ENCODE measurements at places on chromosomes 1 and 21.

- no peak for DNase-seq
Measured at GRCh38 chr1:234509457-234510328, 30.7 kb upstream of the TARBP1 start.

GRCh38 chr1:228337711-228338520 lies 68.7 kb downstream of the TRIM11 start:
- no peak for DNase-seq

DNA sequence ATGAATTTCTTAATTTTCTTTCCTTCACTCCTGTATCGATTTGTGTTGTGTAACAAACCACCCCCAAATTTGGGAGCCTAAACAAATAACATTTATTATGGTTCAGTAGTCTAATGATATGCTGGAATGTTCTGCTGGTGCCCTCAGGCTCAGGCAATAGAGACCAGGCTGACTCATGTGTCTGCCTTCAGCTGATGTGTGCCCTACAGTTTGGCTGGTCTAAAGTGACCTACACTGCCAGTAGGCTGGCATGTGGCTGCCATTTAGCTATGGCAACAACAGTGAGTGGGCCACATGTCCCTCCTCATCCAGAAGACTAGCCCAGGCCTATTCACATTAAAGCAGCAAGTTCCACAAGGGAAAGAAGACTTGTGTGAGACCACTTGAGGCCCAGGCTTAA lies 115.8 kb downstream of the PTPRC start:
- no peak for DNase-seq

GRCh38 chr1:98221923-98222322 lies 301.1 kb upstream of the DPYD start:
- DNase-seq, result no peak

DNA sequence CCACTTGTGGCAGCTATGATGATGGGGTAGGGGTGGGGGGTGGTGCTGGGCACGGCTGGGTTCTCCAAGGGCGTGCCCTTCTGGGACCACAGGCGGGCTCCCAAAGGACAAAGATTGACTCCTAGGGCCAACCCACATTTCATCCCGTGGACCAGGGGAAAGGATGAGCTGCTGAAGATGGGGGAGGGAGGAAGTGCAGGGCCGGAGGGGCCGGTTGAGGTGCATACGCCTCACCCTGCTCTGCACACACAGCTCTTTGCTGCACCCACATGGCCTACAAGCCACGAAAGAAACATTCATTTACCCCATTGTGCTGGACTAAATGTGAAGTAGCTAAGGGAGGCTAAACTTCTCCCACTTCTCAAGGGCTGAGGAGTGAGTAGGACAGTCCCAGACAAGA lies 34.2 kb upstream of the GNPAT start:
- DNase-seq, result no peak

DNA sequence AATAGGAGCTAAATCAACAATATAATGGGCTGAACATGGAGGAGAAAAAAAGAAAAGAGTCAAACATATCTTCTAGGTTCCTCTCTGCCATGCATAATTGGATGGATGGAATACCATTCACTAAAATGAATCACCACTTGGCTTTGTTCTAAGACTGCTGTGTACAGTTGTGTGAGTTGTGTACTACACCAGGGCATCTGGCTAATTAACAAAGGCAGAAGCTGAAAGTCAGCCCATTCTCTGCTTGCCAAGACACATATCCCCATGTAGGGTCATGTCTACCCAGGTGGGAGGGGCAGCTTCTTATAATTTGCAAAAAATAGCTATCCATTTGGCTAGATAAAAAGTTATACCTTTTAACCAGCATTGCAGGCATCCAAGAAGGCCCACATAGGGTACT lies 21.0 kb downstream of the JUN start:
- DNase-seq, result no peak

Data from esophagus squamous epithelium (tissue), 5 donors.